Neural cell (in vitro differentiated cells): ENCODE measurements at places on chromosomes 12 and 14. TPM values are rescaled to one million over a fixed set of nuclear protein-coding genes. Genes with fewer than 3 reads are reported as not detected.

RNASE7 gene
- not detected in 2 replicates for polyA plus RNA-seq

CD27 gene
- polyA plus RNA-seq: not detected in 2 replicates

VAMP1 gene
- polyA plus RNA-seq: 4.3 and 6.7 TPM in 2 replicates

LIN7A gene
- 31.5 and 36.4 TPM in 2 replicates for polyA plus RNA-seq

KRT85 gene
- not detected in 2 replicates for polyA plus RNA-seq
